Muscle of leg (tissue), 16 donors: ENCODE measurements at places on chromosomes 11 and 22. TPM values are rescaled to one million over a fixed set of nuclear protein-coding genes. Genes with fewer than 3 reads are reported as not detected.

OR5B21 gene
- not detected for total RNA-seq

PIK3IP1 gene
- 4.3 TPM for total RNA-seq

POTEH gene
- total RNA-seq = not detected

OR2AG1 gene
- total RNA-seq = not detected

MFRP gene
- not detected for total RNA-seq

C11orf42 gene
- total RNA-seq = not detected

LMO2 gene
- 15.1 TPM for total RNA-seq

AIFM3 gene
- total RNA-seq = 0.35 TPM

OR56A1 gene
- not detected for total RNA-seq

OR4A16 gene
- total RNA-seq = not detected

OR4C15 gene
- total RNA-seq = not detected

LGR4 gene
- 29.6 TPM for total RNA-seq

BDNF gene
- 1.2 TPM for total RNA-seq

NCAPH2 gene
- 34.8 TPM for total RNA-seq

SCN4B gene
- 2.4 TPM for total RNA-seq

GLYATL2 gene
- total RNA-seq = 0.89 TPM

TMEM9B gene
- total RNA-seq = 25.2 TPM

C22orf15 gene
- 0.66 TPM for total RNA-seq

MMP11 gene
- 8.9 TPM for total RNA-seq

ANKK1 gene
- total RNA-seq = 0.09 TPM

ASCL2 gene
- 0.53 TPM for total RNA-seq

CHRNA10 gene
- total RNA-seq = 0.71 TPM

BET1L gene
- total RNA-seq = 15.0 TPM

SCARF2 gene
- total RNA-seq = 8.9 TPM

LDLRAD3 gene
- total RNA-seq = 12.0 TPM

DEPDC5 gene
- 10.7 TPM for total RNA-seq

MGAT3 gene
- 1.7 TPM for total RNA-seq

PRMT3 gene
- 12.1 TPM for total RNA-seq
